ENCODE measurements at places on chromosomes 2 and 18.
A peak's percentile ranks its signal among the peaks of the same experiment; 100 is the strongest.

DNA sequence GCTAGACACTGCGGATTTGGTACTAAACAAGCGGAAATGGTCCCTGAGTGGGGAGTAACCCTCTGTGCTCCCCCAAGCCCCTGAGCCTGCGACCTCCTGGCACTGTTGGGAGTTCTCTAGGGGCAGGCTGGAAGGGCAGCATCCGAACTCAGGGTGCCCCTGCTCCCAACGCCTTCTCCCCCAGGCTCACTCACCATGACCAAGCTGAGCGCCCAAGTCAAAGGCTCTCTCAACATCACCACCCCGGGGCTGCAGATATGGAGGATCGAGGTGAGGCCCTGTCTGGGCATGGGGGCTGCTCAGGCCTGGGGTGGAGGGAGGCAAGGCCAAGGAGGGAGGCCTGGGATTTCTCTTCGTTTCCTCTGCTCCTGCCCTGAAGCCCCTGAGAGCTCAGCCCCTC, 4.7 kb downstream of the VIL1 start:
- DNase-seq, result no peak

DNA sequence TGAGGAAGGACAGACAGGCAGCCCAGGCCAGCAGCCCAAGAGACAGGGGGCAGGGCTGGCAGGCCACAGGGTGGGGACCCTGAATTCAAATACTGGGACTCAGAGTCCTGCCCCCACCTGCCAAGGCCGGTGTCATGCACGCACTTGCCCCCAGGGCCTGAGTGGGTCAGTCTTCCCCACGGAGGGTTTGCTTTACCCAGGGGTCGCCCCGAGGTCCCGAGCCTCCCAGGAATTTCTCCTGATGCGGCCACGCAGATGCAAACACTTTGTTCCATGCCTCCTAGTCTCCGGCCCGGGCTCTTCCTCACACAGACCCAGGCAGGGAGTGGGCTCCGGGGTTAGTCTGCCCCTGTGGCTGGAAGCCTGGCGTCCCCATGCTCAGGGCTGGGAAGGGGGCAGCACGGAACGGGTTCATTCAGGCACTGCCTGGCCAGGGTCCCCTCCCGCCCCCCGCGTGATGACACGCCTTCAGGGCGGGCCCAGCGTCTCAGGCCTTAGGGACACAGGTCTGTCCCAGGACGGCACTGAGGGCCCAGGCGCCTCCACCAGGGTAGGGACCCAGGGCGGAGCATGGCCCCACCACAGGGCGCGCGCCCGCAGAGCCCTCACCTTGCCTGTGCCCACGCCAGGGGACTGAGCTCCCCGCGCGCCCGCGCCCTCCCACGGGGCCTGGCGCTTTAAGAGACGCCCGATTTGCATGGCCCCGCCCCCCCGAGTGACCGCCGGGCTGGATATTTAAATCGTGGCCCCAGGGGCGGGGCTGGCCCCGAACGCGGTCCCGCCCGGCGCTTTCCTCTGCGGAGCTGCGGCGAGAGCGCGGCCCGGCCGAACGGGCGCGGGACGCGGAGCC, at the start of gene SNED1:
Gene SNED1, plus strand, starts transcription at position 763 of the 850 bp plus-strand sequence. CDS start 220 bp downstream, outside the sequence.
- DNase-seq, result peak; percentile 70

DNA sequence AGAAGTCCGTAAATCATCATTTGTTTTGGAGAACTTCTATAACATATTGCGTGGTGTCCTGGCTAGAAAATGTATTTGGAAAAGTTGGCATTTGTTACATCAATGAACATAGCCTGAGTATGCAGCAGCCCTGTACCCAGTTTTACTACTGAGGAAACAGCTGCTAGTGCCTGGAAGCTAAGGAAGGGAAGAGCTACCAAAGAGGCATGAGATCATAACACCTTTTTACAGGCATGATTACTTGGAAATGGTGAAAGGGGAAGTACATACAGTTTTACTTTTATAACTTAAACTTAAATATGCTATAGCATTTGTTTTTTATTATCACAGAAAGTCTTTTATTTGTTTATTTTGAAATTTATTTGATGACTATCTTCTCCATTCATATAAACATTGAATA, 128.4 kb upstream of the MC4R start:
- no peak for DNase-seq

DNA sequence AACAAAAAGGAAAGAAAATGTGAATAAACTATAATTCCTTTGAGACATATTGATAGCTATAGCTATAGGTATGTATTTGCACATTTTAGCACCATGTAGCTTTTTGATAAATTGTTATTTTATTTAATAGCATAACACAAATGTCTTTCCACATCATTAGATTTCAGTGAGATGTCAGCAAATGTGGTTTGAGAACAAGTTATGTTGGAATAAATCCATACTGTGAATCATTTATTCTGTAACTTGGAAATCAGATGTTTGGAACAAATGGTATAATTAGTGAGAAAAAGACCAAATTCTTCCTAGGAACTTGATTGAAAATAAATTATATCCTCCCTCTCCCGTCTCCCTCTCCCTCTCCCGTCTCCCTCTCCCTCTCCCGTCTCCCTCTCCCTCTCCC, 62.8 kb downstream of the NABP1 start:
- DNase-seq, result no peak

DNA sequence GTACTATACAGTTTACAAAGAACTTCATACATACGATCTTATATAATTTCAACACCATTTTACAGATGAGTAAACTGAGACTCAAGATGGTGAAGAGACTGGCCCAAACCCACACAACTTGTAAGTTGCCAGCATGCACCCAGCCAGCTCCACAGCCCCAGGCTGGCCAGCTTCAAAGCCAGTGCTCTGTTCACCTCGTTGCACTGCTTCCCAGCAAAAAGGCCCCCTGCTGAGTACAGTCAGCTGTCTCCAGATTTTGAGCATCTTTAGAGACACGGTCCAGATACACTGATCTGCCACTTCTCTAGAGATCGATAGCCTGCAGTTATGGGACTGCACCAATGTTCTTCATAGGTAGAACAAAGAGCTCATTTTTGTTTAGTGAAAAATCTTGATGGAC, 257.2 kb upstream of the CHAC2 start:
- DNase-seq, result no peak

GRCh38 chr2:128245813-128246212, 72.9 kb downstream of the HS6ST1 start:
- DNase-seq, result peak; percentile 49

GRCh38 chr18:13371689-13372418, 153.3 kb downstream of the LDLRAD4 start:
- DNase-seq, result no peak

DNA sequence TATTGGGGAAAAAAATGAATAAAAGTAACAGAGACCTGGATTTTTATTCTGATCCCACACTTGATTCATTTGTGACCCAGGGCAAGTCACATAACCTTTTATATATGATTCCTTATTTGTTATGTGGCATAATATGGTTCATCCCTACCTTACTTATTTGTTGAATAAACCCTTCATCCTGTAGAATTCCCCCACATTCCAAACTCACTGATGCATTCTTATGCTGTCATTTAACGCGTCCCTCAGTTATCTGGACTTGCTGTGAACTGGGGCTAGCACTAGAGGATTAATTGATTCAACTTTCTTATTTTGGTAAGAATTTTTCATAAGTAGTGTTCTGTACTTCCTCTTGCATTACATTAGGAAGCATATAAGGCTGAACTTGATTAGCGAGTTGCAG, 384.7 kb upstream of the RAB12 start:
- DNase-seq, result no peak

GRCh38 chr2:96495982-96496629, 9.1 kb downstream of the NEURL3 start:
- DNase-seq, result peak; percentile 73

DNA sequence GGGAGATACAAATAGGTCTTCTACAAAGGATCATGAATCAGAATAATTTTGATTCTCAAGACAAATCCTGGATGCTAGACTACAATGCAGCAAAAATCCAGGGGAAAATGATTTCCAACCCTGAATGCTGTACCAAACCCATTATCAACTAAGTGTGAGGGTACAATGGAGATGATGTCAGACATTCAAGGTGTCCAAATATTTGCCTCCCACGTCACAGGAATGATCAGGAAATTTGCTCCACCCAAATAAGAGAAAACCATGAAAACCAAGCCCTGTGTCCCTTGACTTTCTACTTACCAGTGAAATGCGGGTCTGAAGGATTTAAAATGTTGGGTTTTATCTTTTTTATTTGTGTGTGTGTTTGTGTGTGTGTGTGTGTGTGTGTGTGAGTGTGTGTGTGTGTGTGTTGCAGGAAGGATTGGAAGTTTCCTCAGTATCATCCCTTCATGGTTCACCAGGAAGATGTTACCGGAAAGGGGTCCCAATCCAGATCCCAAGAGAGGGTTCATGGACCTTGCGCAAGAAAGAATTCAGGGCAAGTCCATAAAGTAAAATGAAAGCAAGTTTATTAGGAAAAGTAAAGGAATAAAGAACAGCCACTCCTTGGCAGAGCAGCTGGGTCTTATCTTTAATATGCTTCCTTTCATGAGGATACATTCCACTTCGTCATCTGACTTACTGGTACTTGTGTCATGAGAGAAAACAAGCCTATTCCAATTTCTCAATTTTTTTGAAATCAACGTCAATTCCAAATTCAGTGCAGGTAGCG, 61.1 kb upstream of the ID2 start:
- DNase-seq, result no peak

GRCh38 chr2:5617796-5618195, 74.4 kb upstream of the SOX11 start:
- DNase-seq, result no peak

- DNase-seq, result no peak
These were observed 136.8 kb downstream of the LRP1B start for GRCh38 chr2:141994066-141994465.

GRCh38 chr2:39728941-39729351, 50.1 kb downstream of the THUMPD2 start:
- DNase-seq, result peak; percentile 47

- DNase-seq, result no peak
These were observed 333.3 kb downstream of the PLCL1 start for GRCh38 chr2:198137733-198138132.

DNA sequence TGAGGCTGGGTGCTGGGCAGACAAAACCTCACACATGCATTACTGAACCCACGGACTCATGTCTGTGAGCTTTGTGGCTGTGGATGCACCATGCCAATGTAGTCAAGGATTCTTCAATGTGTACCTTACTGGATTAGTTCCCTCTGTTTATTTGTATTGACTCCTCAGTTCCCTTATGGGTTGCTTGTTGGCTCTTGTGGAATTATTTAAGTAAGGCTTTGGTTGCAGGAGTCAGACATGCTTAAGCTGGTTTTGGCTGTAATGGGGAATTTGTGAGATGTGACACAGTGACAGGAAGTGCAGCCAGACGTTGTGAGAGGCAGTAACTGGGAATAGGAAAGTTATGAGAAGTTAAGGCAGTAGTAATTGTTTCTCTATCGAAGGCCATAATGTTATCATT, 13.6 kb upstream of the IL1RN start:
- no peak for DNase-seq

GRCh38 chr18:21598726-21599584, 1.5 kb downstream of the ESCO1 start:
- no peak for DNase-seq

DNA sequence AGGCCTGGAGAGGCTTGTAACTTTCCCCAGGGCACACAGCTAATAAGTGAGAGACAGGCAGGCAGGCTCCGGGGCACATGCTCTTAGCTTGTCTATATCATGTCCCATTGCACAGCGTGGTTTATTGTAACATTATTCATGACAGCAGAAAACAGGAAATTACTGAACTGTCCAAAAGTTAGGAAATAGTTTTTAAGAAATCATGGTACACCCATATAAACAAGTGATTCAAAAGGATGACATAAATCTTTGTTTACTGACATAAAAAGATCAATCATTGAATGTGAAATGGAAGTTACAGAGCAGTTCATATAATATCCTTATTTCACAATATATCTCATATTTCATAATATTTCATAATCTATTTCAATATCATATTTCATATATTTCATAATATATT, 34.3 kb upstream of the TXNDC2 start:
- no peak for DNase-seq

- DNase-seq, result no peak
These were observed 1.1 kb downstream of the SH3RF3 start for GRCh38 chr2:109129921-109130722.

DNA sequence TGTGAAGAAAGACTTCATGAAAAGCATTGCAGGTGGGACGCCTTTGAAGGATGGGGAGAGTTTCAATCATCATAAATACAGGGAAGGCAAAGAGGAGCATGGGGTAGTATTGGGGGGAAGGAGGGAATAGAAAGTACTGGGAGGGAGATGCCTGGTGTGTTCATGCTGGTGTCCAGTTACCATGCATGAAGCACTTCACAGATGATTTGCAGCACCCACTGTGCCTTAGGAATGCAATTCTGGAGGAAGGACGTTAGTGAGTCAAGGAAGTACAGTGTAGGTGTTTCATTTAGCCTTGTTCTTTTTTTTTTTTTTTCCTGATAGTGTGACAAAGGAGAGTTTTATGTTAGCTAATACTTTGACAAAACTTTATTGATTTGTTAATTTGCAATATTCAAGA, 36.8 kb downstream of the ADAM23 start:
- no peak for DNase-seq

DNA sequence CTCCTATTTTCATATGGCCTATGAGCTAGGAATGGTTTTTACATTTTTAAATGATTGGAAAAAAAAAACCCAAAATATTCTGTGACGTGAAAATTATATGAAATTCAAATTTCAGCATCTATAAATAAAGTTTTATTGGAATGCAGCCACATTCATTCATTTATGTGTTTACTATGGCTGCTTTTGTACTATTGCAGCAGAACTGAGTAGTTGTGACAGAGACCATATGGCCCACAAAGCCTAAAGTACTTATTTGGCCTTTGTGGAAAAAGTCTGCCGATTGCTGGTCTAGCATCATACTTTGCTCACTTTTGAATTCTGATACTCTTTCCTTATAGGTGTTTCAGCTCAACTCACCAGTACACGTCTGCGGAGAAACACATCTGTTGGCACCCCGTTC, 39.0 kb downstream of the MYO3B start:
- DNase-seq, result no peak

DNA sequence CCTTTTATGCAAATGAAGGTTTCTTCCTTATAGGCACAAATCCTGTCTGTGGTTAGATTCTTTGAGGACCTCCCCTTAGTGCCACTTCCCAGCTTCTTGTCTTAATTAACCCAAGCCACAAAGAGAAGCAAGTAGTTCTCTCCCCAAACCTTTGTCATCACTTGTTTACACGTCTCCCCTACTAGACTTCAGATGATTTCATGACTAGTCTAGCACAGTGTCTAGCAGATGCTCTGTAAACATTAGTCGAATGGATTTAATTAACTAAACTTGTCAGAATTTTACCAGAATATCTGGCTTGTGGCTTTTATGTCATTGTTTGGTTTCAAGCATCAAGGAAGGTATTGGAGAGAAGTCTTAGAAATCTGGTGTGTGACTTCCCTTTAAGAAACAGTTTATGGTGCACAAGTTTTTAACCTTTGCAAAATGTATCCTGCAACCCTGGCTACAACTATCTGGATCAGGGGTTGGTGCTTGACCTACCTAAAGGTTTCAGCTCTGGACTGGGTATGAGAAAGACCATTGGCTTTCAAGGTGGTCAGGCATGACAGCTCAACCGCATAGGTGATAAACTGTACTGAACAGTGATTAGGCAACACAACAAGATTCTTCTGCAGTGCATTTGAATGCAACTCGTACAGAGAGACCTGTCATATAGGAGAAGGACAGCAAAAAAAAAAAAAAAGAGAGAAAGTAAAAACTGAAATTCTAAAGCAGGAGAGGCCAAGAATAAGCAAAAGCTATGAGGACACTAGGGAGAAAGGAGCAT, 93.2 kb upstream of the CCDC150 start:
- no peak for DNase-seq

- DNase-seq, result no peak
These were observed 1548.1 kb upstream of the ZEB2 start for GRCh38 chr2:146068051-146068450.

- DNase-seq, result no peak
These were observed 170.5 kb upstream of the ALKAL2 start for GRCh38 chr2:458425-458815.
